ENCODE measurements at places on chromosomes 13 and 19.

DNA sequence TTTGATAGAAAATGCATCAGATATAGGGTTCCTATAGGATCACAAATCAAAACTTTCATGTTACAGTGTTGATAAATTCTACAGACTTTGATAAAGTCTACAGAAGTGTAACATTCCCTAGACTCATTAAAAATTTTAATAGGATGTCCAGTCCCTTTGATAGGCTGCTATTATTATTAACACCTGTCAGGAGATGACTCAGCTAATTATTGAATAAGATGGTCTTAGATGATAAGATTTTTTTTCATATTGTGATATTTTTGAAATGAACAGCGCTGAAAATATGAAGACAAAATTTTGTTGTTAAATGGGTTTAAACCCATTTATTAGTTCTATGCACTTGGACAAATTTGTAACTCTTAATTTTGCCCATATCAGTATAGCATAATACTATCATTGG lies 356.8 kb upstream of the SLITRK1 start:
- no peak for DNase-seq

GRCh38 chr13:96200810-96201209 lies 110.9 kb downstream of the HS6ST3 start:
- no peak for DNase-seq

DNA sequence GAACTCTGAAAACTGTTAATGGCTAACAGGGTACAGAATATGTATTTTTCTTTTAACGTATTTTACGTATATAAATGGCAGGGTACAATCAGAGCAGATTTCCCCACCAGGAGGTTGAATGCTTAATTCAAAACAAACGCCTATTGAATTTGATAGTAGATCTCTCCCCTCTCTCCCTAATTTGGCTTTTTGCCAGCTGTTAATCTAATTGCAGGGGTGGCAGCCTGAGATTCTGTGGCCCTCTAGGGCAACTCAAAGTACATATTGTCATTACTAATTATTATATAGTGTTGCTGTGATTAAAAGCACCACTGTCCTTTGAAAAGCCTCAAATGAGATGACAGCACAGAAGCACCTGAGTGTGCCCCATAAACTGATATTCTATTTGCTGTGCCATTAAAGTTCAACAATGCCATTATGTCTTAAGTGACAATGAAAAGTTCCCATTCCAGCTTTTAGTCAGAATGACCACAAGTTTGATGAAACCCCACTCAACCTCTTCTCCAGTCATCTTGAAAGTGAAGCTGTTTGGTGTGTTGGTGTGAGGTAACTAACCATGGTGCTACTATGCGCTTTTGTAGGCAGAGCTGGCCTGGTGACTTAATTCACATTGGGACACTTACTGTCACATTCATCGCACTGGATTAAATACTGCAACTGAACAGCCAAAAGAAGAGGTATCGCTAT lies 351.4 kb downstream of the KCNRG start:
- DNase-seq, result no peak

DNA sequence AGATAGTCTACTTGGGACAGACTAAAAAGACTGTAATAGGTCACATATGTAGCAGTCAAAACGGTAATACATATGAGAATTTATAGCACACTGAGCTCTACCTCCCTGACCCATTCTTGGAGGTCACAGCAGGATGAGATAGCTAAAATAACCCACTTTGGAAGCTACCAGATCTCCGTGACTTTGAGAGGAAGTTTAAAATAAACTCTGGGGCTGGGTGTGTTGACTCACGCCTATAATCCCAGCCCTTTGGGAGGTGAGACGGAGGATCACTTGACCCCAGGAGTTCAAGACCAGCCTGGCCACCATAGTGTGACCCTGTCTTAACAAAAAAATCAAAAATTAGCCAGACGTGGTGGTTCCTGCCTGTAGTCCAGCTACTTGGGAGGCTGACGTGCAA lies 45.3 kb downstream of the DHRS12 start:
- no peak for DNase-seq

- DNase-seq, result no peak
These were observed 175.2 kb downstream of the PAN3 start for GRCh38 chr13:28313579-28313978.

DNA sequence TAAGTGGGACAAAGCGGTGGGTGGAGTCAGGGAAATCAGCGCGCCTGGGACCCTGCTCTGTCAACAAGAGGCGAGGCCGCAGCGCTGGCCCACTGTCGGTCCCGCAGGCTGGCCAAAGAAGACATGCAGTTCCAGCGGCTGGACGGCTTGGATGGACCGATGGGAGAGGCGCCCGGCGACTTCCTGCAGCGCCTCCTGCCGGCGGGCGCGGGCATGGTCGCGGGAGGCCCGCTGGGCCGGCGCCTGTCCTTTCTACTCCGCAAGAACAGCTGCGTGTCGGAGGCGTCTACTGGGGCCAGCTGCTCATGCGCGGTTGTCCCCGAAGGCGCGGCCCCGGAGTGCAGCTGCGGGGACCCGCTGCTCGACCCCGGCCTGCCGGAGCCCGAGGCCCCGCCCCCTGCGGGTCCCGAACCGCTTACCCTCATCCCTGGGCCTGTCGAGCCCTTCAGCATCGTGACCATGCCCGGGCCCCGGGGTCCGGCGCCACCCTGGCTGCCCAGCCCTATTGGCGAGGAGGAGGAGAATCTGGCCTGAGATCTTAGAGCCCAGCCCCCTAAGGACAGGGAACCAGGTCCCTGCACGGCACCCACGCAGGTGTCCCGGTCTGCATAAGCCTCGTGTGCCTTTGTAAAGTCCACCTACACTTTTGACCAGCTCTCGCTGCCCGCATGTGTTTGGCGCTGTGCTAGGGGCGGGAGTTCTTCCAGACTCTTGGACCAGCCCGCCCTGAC lies 6.1 kb downstream of the BEST2 start:
- no peak for DNase-seq

GRCh38 chr13:30982506-30982905 lies 50.0 kb downstream of the TEX26 start:
- peak; percentile 49 for DNase-seq

DNA sequence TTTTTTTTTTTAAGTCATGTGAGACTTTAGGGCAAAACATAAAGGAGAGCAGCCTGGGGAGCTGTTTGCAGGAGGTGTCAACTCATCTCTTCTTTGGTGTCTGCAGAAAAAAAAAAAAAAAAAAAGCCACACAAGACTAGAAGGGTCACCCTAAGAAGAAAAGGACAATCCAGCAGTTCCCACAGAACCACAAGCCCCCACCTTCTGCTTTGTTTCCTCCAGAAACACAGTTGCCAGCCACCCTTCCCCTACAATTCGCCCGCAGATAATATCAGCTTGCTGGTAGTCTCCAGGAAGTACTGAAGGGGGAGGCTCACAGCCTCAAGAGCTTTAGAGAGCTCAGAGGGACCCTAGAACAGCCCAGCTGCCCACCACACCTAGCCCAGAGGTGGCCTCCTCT lies 22.3 kb upstream of the ZBTB7A start:
- DNase-seq, result no peak

- no peak for DNase-seq
These were observed 46.4 kb upstream of the ZNF254 start for GRCh38 chr19:24040621-24041020.

- DNase-seq, result no peak
These were observed 80.8 kb downstream of the SCGB2B2 start for GRCh38 chr19:34596115-34596514.

GRCh38 chr19:54938906-54939305 lies 8.4 kb downstream of the NLRP7 start:
- no peak for DNase-seq

DNA sequence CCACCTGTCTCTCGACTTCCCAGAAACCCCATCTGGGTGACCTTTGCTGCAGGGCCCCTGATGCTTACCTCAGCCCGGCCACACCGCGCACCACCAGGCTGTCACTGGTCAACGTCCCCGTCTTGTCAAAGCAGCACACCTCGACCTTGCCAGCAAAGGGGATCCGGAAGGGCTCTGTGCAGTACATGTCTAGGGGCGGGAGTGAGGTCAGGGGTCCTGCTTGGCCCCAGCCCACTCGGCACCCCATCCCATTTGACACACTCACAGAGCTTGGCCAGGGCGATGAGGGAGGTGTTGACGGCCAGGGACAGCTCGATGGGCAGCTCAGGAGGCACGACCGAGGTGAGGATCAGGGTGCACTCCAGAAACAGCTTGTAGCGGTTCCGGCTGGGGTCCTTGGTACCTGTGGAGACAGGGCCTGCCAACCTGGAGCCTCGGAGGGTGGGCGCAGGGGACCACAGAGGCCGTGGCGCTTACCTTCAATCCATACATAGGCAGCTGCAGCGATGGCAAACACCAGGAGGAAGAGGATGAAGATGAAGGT lies 8.4 kb downstream of the ATP13A1 start:
- DNase-seq, result no peak

- DNase-seq, result no peak
These were observed 1388.8 kb downstream of the UQCRFS1 start for GRCh38 chr19:27824108-27824507.

DNA sequence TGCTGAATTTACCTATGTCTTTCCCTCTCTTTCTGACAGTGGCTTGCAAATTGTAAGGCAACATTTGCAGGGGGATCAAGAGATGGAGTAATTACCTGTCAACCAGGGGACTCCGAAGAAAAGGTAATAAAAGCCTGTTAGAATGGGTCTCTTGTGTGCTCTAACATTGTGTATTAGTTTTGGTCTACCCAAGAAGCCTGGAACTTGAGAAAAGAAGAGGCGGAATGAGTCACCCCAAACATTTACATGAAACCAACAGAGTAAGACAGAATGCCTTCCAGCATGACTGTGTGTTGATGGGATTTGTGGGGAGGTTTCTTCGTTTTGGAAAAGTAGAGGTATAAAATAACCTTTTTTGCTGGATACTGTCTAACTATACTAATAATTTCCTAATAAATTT lies 36.7 kb downstream of the ZAR1L start:
- DNase-seq, result peak; percentile 30

GRCh38 chr19:57559008-57559403 lies 657 bp downstream of the ZNF550 start:
- DNase-seq, result no peak

DNA sequence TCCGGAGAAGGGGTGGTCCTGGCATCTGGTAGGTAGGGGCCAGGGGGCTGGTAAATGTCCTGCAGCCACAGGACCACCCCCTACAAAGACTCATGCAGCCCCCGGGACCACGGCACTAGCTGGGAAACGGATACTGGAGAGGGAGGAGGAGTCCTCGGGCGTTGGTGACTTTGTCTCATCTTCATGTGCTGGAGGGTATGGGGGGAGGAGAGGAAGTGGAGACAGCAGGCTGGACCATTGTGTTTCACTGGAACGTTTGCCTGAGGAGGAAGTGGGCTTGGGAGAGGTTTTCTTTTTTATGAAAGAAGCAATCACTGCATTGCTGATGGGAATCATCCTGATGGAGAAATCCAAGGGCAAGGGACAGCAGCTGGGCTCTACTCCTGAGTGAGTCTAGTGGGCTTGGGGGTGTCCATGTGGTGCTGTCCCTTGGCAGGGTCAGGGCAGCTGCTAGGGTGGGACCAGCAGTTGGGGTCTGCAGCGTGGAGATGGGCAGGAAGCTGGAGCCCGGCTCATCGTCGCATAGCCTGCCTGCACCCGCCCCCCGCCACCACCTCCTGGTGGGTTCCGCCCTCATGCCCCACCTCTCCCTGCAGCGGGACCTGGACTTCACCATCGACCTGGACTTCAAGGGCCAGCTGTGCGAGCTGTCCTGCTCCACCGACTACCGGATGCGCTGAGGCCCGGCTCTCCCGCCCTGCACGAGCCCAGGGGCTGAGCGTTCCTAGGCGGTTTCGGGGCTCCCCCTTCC lies 1.7 kb upstream of the ADM5 start:
- no peak for DNase-seq

GRCh38 chr13:22114630-22115311 lies 443.9 kb downstream of the FGF9 start:
- peak; percentile 100 for DNase-seq

GRCh38 chr13:39032150-39032549 lies 5.7 kb downstream of the PROSER1 start:
- no peak for DNase-seq

DNA sequence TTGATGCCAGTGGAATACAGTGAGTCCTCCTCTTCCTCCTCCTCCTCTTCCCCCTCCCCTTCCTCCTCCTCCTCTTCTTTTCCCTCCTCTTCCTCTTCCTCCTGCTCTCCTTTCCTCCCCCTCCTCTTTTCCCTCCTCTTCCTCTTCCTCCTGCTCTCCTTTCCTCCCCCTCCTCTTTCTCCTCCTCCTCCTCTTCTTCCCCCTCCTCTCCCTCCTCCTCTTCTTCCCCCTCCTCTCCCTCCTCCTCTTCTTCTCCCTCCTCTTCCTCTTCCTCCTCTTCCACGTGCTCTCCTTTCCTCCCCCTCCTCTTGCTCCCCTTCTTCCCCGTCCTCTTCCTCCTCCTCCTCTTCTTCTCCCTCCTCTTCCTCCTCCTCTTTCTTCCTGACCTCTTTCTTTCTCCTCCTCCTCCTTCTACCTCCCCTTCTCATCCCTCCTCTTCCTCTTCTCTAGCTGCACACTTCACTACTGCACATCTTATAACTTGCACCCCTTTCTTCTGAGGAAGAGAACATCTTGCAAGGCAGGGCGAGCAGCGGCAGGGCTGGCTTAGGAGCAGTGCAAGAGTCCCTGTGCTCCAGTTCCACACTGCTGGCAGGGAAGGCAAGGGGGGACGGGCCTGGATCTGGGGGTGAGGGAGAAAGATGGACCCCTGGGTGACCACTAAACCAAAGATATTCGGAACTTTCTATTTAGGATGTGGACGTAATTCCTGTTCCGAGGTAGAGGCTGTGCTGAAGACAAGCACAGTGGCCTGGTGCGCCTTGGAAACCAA lies 5.6 kb downstream of the PDX1 start:
- no peak for DNase-seq

DNA sequence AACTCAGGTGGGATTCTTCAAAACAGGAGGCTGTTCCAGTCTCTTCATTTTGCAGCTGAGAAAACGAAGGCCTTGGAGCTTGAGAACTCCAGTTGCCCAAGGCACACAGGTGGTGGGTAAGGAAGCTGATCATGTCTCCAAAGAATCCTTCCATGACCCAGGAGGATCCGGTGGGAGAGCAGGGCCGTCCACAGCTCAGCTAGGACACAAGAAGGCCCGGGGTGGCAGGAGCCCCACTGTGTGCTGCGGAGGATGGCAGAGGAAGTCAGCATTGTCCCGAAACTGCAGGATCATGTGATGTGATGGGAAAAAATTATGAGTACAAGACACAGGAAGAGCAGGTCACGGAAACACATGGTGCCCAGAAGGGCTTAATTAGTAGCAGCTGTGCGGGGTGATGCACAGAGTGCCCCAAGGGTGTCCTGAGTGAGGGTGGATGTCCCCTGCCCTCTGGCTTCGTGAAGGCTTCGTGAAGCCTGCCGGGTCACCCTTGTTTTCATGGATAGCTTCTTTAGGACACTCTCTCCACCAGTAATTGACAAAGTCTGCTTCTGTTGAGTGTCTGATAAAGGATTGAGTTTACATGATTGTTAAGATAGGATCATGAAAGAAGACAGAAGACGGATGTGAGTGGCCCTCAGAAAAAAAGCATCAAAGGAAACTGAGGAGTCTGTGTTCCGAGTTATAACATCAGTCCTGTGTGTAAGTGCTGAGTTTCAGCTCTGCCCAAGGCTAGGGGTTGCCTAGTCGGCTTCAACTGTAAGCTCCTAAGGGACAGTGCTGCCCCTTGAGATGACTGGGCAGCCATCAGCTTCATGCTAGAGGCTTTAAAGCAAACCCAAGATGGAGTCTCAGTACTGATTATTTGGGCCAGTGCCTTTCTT lies 33.8 kb upstream of the SACS start:
- DNase-seq, result no peak
